SK-N-MC (cell line): ENCODE measurements at places on chromosomes 2 and 18.

GRCh38 chr2:160288324-160288723 lies 88.3 kb upstream of the ITGB6 start:
- no peak for DNase-seq

- DNase-seq = peak; percentile 34
Measured at GRCh38 chr2:161308178-161308955, at the start of gene PSMD14. Gene PSMD14, plus strand, starts transcription at chr2:161308425. Its CDS starts 10,401 bp downstream, at chr2:161318826.

DNA sequence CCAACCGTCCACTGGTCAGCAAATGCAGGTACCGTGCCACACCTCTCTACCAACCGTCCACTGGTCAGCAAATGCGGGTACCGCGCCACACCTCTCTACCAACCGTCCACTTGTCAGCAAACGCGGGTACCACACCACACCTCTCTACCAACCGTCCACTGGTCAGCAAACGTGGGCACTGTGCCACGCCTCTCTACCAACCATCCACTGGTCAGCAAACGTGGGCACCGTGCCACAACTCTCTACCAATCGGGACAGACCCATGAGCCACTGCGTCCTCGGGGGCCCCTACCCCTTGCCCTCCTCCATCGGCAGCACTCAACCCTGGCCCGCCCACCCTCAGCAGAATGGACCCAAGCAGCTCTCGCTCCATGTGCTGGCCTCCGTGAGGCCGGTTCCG lies 226.4 kb upstream of the SALL3 start:
- DNase-seq = no peak

- DNase-seq = no peak
Measured at GRCh38 chr2:129763966-129764365, 215.5 kb upstream of the RAB6C start.

DNA sequence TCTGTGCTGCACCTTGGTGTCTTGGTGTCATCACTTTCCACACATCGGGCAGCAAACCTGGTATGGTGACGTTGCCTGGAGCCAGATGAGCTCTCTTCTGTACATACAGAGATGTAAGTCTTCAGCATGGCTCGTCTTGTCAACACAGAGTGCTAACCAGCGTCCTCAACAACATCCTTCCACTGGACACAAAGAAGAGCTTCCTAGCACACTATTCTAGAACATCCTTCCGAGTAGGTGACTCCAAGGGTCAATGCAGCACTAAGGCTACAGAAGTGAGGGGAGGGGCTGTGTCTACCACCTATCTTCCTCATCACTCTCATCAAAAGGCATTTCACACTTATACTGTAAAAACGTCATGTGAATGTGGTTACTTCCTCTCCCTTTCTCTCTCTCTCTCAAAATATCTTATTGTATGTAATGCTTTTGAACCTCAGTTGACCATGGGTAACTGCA lies 108.1 kb upstream of the SLC1A4 start:
- no peak for DNase-seq

- no peak for DNase-seq
Measured at GRCh38 chr2:128563348-128563687, 244.7 kb upstream of the HS6ST1 start.

DNA sequence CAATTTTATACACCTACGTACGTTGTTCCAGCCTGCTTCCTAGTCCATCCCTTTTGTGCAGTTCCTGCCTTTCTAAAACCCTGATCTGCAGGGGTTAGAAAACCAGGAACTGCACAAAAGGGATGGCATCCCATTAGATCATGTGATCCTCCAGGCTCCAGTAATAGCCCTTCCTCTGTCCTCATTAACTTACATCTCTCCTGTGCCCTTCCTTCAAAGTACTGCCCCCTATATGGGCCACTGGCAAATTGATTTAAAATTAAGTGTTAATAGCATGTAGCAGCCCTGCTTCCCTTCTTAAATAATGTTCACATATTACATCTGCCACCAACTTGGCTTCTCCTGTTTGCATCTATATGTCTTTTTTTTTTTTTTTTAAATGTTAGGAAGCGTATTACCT lies 61.3 kb upstream of the NXPH2 start:
- no peak for DNase-seq

- DNase-seq = no peak
Measured at GRCh38 chr2:180579388-180579787, 401.0 kb upstream of the UBE2E3 start.

- DNase-seq = no peak
Measured at GRCh38 chr2:66481100-66481549, 46.2 kb downstream of the MEIS1 start.

GRCh38 chr2:98037666-98038336 lies 42.1 kb upstream of the TMEM131 start:
- DNase-seq = no peak

GRCh38 chr2:55949211-55949610 lies 25.6 kb upstream of the EFEMP1 start:
- no peak for DNase-seq

GRCh38 chr2:112891385-112891831 lies 19.6 kb upstream of the IL37 start:
- no peak for DNase-seq

DNA sequence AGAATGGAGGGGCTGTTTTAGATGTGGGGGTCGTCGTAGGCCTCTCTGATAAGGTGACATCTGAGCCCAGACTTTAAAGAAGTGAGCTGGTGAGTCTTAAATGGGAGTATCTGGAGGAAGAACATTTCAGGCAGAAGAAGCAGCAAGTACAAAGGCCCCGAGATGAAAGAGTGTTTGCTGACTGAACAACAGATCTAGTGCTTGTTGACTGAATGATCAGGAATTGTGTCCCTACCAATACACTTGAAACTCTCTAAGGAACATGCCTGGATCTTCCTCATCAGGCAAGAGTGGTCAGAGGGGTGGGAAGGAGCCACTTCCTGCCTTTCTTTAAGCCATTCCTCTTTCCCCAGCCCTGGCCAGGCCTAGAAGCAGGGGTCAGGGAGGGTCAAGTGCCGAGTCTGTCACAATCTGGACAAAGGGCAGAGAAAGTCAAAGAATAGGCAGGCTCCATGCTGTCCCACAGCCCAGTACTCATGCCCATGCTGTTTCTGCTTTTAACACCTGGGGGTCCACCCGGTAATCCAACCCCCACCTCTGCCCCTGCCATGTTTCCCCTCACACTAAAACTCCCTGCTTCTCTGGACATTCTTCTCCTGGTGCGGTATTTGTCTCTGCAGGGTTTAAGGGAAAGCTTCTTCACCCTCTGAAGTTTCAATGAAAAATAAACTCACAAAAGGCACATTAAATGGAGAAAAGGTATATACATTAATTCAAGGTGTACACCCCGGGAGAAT lies 3.0 kb upstream of the TMEM37 start:
- DNase-seq = no peak

DNA sequence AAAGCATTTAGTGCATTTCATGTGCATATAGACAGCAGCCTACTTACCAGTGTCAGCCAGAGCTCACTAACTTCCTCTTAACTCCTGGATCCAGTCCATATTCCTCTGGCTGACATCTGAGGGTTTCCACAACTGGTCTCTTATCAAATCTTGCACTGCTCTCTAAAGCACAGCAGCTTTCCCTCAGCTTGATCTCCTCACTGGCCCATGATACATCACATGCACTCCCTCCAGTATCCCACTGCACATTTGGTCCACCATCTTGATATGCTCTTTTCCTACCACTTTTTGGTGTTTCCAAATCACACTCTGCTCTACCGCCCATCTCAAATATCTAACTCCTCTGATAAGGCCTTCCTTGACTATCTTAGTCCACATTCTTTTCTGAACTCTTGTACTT lies 105.0 kb upstream of the ZFP36L2 start:
- DNase-seq = no peak
